Fibroblast of skin of abdomen (primary cell): ENCODE measurements at places on chromosomes 2 and 18.

- no peak for DNase-seq
Measured at GRCh38 chr2:140808211-140808610, 1322.6 kb downstream of the LRP1B start.

DNA sequence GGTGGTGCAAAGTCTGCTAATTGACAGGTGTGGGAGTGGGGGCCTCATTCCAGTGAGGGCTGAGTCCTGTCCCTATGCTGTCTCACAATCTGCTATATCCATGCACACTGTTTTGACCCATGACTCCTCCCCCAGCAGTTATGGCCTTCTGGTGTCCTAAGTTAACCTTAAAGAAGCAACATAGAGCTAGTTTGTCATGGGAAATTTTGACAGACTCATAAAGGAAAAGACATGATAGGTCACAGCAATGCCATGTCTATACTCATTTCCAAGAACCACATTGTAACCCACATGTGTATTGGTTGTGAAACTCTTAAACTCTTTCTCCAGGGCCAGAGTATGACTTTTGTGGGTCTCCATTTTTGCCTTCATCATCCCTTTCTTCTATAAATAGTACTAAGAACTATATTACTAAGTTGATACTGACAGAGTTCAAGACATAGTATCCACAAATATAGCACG lies 78.2 kb upstream of the SLC1A4 start:
- DNase-seq = no peak

- DNase-seq = peak; percentile 21
Measured at GRCh38 chr2:213288913-213289700, 4.8 kb downstream of the SPAG16 start.

DNA sequence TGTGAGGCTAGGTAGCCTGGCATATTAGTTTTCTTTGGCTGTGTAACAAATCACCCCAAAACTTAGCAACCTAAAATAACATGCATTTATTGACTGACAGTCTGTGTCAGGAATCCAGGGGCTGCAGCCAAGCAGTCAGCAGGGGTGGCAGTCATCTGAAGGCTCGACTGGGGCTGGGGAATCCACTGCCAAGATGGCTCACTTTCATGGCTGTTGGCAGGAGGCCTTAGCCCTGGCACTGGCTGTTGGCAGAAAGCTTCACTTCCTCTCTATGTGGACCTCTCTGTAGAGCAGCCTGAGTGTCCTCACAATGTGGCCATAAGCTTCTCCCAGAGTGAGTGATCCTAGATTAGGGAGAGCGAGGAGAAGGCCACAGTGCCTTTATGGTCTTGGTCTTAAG lies 78.0 kb downstream of the LTBP1 start:
- DNase-seq = no peak

DNA sequence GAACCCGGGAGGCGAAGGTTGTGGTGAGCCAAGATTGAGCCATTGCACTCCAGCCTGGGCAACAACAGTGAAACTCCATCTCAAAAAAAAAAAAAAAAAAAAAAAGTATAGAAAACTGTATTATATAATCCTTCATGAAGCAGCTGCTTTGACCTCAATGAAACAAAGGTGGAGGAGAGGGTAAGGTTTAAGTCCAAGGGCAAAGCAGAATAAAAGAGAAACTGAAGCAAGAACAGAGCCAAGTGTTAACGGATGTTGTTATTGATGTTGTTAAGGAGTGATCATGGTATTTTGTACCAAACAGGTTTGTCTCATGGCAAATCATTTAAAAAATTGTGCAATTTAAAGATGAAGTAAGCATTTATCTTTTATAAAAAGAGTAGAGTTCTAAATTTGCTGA lies 7.4 kb downstream of the RAPH1 start:
- no peak for DNase-seq

DNA sequence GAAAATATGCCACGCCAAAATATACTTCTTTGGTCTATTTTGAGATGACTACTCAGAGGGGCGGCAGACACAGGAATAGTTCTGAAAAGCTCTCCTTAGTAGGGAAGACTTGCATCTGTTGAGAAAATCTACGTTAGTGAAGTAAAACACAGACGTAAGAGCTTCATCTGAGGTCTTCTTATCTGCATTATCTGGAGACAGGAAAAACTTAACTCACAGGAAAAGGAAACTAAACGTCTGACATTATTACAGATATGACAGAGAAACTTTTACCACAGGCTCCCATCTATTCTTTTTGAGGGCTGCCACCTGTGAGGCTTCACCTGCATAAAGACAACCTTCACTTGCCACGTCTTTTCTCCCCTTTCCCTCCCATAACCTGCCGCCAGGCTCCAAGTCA lies 1295.7 kb downstream of the LRP1B start:
- no peak for DNase-seq

DNA sequence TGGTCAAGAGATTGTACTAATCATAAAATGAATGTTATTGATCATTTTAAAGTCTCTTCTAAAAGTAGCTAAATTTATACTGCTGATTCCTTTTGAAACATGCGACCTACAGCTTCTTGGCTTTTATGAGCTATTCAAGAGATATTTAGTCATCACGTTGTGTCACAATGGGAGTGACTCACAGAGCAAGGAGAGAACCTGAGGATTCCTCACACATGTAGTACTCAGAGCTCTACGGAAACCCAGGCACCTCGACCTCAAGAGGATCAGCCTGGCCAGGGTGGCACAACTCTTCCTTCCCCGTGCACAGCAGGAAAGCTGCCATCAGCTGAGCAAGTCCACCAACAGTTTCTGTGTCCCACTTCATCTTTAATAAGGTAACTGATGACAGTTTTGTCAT lies at the start of gene DHRS9:
DHRS9 (plus strand) TSS at position 223 of the 400 bp plus-strand sequence. CDS start 12,019 bp downstream, outside the sequence.
- DNase-seq = peak; percentile 11

DNA sequence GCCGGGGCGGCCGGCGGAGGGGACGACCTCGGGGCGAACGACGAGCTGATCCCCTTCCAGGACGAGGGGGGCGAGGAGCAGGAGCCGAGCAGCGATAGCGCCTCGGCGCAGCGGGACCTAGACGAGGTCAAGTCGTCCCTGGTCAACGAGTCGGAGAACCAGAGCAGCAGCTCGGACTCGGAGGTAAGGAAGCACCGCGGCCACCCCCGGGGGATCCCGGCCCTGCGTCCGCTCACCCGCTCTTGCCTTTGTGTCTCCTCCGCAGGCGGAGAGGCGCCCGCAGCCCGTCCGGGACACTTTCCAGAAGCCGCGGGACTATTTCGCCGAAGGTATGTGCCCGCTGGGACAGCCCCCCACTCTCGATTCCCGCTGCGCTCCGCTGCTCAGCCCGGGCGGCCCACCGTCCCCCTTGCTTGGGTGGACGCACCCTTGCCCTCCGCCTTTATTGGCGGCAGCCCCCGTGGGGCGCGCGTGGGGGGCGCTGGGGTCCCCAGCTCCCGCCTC lies 611 bp downstream of the TCF7L1 start:
- peak; percentile 35 for DNase-seq

DNA sequence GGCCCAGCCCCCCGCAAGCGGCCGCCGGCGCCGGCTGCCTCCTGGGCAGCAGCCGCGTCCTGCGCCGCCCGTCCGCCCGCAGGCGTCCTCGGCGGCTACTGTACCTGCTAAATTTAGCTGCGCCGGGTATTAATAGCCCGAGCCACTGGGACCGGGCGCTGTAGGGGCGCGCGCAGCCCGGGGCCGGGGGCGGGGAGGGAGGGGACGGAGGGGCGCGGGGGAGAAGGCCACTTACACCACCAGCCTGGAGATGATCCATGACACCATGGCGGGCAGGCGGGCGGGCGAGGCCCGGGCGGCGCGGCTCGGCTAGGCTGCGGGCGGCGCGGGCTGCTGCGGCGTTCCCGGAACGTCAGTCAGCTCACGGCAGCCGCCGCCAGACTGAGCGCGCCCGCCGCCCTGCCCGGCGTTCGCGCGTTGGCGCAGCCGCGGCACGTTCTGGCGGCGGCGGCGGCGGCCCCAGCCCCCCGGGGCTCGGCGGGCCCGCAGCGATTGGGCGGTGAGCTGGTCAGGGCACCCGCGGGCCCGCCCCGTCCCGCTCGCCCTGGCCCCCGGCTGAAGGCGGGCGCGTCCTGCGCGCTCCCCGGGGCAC lies at the start of gene REEP1:
REEP1 (minus strand) TSS at position 383 of the 592 bp plus-strand sequence; CDS start at position 267, 116 bp downstream.
- no peak for DNase-seq

DNA sequence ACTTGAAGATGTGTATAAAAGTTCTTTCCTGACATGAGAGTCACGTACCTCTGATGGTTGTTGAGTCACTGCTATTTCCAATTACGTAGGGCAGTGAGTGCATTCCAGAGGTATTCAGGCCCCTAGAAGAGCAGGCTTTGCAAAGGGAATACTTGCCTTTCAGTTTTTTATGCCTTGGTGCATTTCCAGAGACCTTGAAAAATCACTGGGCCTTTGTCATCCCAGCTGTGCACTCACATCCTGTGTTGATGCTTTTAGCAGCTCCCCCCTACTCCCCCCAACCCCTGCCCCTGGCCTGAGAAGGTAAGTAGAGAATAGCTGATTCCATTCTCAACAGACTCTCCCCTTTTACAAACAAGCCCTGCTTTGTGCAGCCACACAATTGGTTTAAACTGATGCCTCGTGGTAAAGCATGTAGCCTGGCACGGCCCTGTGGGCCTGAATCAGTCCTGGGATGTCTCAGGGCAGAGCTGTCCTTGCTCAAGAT lies 174.2 kb downstream of the PRPF40A start:
- DNase-seq = peak; percentile 97

DNA sequence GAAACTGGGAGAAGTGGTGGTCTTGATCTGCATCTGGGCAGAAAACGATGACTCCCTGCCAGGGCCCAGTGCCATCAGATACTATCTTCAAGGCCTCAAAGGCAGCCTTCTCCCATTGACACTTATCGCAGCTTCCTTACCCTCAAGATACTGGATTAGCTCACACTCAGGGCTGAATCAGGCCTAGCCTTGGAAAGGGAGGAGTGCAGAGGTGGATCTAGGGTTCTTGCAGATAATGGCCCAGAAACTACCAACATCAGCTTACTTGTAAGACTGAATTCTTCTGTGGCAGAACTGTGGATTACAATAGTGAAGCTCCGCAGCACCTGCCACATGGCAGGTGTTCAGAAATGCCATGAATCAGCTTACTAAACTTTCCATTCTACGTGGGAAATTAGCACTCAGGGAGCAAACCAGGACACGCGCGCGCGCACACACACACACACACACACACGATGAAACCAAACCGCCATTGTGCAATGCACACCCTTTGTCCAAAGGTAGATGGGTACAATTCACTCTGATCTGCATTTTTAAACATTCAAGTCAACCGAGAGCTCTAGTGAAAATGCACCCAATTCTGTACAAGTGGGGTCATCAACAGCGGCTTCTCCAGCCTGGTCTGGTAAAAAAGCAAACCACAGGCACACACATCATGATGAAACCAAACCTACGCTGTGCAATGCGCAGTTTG lies 26.3 kb upstream of the TMEM182 start:
- DNase-seq = peak; percentile 8

DNA sequence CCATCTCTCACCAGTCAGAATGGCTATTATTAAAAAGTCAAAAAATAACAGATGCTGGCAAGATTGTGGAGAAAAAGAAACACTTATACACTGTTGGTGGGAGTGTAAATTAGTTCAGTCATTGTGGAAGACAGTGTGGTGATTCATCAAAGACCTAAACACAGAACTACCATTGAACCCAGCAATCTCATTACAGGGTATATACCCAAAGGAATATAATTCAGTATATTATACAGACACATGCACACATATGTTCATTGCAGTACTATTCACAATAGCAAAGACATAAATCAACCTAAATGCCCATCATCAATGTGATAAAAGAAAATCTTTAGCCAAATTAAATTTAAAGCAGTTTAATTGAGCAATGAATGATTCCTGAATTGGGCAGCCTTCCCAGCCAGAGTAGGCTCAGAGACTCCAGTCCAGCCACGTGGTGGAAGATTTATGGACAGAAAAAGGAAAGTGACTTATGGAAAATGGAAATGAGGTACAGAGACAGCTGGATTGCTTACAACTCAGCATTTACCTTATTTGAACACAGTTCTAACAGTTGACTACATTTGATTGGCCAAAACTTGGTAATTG lies 377.1 kb upstream of the SLC39A10 start:
- peak; percentile 49 for DNase-seq

DNA sequence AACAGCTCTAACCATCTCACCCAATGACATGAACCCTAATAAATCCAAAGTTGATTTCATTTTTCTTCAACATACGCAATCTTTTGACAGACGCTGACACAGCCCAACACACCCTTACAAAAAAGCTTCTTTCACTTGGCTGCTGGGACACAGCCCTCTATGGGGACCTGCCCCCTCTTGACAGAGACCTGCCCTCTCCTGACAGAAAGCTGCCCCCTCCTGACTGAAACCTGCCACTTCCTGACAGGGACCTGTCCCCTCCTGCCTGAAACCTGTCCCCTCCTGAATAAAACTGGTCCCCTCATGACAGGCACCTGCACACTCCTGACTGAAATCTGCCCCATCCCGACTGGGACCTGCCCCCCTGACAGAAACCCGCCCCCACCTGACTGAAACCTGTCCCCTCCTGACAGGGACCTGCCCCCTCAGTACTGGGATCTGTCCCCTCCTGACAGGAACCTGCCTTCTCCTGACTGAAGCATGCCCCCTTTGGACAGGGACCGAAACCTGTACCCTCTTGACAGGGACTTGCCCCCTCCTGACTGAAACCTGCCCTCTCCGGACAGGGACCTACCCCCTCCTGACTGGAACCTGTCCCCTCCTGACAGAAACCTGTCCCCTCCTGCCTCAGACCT lies 87.9 kb downstream of the PXDN start:
- no peak for DNase-seq

DNA sequence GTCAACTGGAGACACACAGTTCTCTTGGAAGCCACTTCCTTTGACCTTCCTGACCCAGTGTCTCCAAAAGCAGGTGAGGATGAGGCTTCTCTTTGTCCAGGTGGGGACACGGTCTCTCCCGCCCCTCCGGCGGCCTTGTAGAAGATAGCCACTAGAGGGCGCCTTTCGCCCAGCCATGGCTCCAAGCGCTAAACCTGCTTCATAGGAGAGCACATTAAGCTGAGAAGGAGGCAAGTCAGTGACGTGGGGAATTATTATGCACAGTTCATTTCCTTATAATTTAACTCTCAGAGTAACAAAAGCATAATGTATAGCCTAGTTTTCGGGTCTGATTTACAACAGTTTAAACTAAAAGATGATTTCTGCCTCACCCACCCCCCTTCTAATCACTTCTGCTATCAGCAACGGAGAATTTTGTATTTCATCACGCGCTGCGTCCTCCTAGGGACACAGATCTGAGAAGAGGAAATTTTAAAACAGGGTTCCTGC lies 208.7 kb downstream of the ICOS start:
- DNase-seq = peak; percentile 54

- DNase-seq = no peak
Measured at GRCh38 chr2:205367331-205367935, 314.9 kb upstream of the NRP2 start.

DNA sequence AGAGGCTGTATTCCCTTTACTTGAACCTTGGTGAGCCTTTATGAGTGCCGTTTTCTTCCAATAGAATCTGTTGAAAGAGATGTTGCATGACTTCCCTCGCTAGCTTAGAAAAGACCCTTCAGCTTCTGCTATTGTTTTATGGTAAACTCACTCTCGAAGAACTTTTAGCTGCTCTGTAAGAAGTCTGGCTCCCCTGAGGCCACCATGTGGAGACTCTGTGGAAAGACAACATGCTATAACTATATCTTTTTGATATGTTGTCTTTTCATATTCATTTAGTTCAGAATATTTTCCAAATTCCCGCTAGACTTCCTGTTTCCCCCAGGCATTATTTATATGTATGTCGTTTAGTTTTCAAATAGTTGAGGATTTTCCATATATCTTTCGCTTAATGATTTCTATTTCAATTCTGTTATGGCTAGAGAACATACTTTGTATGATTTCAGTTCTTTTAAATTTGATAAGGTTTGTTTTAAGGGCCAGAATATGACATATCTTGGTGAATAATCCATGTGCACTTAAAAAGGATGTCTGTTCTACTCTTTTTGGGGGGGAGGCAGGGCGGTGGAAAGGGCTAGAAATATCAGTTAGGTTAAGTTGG lies 64.1 kb downstream of the PTPN4 start:
- peak; percentile 51 for DNase-seq
